ENCODE measurements at places on chromosomes 7 and 10. TPM values are rescaled to one million over a fixed set of nuclear protein-coding genes. Genes with fewer than 3 reads are reported as not detected.

DNA sequence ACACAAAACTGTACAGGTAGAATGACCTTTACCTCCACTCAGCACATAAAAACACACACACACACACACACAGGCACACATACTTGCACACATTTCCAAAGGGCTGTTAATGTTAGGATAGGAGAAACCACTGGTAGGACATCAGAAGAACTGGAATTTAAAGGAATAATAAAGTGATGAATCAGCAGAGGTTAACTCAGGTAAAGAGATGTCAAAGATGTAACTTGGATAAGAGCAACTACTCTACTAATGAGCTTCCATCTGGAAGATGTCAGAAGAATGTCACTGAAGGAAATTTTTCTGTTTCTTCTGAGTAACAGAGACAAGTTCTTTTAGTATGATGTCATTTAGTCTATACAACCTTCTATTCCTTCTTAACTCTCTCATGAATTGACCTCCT is 26.4 kb upstream of the GPR37 start:
- no peak for DNase-seq

- DNase-seq: no peak
These were observed 28.3 kb downstream of the POLR3A start for GRCh38 chr10:78000956-78001472.

DNA sequence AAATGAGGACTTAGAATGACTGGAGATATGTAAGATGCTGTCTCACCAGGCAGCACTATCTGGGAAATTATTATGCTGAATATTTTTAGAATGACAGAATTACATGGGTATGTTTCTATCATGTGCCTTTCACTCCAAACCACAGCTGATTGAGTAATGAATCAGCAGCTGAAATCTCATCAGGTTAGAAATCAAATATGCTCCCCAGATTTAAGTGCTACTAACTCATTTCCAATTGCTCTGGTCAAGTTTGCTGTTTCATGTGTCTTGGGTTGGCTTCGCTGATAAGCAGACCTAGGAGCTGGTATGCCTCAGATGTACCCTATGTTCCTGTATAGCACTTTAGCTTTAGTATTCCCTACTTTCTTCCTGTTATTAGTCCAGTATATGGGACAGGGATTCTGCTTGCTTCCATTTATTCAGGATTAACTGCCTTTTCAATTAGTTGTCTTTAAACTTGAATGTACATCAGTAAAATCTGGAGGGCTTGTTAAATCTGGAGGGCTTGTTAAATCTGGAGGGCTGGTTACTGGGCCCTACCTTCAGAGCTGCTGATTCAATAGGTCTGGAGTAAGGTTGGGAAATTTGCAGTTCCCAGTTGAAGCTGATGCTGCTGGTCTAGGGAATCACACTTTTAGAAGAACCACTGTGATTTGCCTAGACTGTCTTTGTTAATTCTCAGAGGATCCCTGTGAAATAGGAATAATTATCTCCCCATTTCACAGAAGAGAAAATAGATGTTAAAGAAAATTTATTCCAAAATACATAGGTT is 172.9 kb downstream of the DKK1 start:
- DNase-seq: no peak

DNA sequence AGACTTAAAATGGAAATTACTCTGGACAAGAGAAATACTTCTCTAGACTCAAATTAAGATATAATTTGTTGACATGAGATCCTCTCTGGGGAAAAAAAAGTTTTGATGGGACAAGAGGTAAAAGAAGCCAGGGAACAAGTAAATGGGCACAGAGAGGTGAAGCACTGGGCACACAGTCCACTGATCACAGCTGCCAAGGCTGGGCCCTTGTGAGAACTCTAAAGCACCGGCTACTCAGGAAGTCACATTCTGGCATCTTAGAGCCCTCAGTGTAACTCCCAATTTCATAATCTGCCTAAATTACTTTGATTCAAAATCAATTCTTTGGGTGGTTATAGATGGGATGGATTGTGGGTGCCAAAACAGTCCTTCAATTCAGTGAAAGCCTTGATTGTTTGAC is 123.2 kb upstream of the CACNA2D1 start:
- DNase-seq: no peak

- DNase-seq: peak; percentile 85
These were observed 94.7 kb downstream of the WDR11 start for GRCh38 chr10:120945801-120946302.

DNA sequence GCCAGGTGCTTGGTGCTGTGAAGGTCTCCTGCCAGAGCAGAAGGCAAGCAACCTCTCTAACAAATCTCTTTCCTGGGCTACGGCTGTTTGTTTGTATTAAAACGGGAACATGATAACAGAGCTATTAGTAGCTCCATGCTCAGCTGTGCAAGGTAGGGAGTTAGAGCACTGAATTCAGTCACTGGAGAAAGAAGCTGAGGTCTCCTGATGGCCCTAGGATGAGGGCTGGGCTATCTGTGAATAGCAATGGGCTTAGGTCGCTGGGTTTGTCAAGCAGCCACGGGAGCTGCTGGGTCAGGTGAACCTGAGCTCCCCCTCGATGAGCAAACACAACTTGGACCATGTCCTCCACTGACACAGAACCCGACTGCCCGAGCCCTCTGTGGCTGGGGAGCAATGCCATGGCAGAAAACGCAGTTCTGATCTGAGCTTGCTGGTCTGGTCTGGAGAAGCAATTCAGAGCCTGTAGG is 24.4 kb downstream of the TACC2 start:
- DNase-seq: no peak

GRCh38 chr7:150848561-150849115 is 3.7 kb upstream of the AOC1 start:
- DNase-seq: no peak

- no peak for DNase-seq
These were observed 133.8 kb upstream of the PLXNA4 start for GRCh38 chr7:132709971-132710567.

- no peak for DNase-seq
These were observed 7.2 kb upstream of the CHCHD1 start for GRCh38 chr10:73774637-73775036.

GRCh38 chr7:108419961-108420908 is 36.0 kb downstream of the NRCAM start:
- no peak for DNase-seq

DNA sequence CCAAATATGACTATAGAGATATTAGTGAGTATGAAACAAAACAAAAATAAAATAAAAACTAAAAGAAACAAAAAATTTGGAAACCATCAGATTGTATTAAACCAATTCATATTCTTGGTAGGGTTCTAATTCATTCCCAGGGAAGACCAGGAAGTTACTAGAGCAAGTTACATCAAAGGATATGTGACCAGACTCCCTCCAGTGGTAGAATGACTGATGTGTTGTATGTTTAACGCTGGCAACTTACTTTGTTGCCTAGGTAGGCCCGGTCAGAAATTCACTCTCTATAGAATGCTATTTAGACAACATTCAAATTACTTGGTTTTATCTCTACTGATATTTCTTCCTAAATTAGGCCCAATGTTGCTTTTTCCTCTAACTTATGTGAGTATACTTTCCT is 5.2 kb downstream of the PHYHIPL start:
- no peak for DNase-seq

- no peak for DNase-seq
These were observed 62.0 kb downstream of the TFEC start for GRCh38 chr7:115968596-115968995.

DNA sequence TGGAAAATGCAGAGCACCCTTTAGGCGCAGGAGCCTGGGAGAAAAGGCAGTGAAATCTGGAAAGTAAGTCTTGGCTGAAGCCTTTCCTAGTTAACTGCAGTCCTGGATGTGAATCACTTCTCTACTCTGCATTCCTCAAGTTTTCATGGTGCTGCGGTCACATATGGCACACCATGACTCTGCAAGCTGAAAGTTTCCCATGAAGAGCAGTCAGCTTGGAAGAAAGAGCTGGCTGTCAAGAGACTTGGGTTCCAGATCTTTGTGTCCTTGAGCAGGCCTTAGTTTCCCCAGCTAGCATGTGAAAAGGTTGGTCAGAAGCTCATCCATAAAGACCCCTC is 548.3 kb downstream of the SORCS3 start:
- DNase-seq: no peak

- DNase-seq: no peak
These were observed 121.2 kb upstream of the ANKRD1 start for GRCh38 chr10:91042069-91042468.

- no peak for DNase-seq
These were observed 5.5 kb downstream of the CYP2W1 start for GRCh38 chr7:988426-988911.

GRCh38 chr10:89837165-89838043 is 136.0 kb downstream of the KIF20B start:
- DNase-seq: no peak

DNA sequence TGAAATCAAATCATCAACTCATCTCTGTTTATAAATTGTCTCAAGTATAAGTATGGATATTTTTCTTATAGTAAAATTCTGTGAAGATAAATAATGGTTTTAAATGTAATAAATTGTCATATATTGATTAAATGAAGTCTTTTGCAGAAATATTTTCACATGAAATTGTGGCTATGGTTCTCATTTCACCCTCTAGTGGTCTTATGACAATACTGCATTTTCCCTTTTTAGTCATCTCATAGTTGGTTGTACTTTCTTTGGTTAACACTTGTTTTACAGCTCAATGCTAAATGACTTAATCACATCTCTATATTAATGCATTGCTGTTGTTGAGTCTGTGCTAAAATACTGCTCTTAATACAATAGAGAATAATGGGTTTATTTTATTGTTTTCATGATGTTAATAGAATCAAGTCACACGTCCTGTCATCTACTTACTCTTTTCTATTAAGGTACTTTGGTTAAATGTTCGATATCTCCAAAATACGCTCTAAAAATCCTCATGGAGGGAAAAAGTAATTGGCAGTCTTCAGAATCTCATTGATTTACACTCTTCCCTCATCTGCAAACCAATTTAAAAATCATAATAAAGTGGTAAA is 38.0 kb upstream of the CACNA2D1 start:
- DNase-seq: no peak

- no peak for DNase-seq
These were observed 91.5 kb downstream of the FAM53B start for GRCh38 chr10:124652701-124653100.

DNA sequence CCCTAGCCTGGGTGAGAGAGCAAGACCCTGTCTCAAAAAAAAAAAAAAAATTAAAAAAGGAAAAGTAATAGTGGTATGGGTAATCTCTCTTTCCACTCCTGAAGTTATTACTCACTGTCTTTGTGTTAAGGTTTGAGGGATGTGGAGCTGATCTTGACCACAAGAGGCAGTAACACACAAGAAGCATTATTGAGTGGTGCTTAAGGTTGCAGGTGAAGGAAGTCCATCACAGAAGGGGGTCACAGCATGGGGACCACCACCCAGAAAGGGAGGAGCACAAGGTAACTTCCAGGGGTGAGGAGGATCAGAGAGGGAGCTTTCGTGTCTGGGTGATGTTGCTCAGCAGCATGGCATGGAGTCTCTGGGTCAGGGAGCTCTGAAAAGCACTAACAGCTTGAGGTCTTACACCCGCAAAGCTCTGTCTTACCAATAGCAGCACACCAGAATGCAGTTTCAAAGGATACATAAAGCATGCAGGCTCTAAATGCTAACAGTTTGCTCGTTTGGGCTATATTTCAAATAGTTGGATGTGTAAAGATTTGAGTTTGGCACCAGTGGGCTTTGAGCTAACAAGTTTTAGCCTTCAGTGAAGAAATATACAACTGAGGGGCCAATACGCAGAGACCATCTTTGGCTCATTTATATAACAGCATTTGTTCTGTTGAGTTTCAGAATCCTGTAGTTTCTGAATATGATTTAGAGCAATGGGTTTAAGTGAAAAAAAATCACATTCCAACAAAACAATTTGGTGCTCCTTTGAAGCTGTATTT is 100.4 kb upstream of the DNAJC1 start:
- no peak for DNase-seq

GRCh38 chr7:158814637-158815036 is 14.7 kb downstream of the ESYT2 start:
- DNase-seq: no peak

DNA sequence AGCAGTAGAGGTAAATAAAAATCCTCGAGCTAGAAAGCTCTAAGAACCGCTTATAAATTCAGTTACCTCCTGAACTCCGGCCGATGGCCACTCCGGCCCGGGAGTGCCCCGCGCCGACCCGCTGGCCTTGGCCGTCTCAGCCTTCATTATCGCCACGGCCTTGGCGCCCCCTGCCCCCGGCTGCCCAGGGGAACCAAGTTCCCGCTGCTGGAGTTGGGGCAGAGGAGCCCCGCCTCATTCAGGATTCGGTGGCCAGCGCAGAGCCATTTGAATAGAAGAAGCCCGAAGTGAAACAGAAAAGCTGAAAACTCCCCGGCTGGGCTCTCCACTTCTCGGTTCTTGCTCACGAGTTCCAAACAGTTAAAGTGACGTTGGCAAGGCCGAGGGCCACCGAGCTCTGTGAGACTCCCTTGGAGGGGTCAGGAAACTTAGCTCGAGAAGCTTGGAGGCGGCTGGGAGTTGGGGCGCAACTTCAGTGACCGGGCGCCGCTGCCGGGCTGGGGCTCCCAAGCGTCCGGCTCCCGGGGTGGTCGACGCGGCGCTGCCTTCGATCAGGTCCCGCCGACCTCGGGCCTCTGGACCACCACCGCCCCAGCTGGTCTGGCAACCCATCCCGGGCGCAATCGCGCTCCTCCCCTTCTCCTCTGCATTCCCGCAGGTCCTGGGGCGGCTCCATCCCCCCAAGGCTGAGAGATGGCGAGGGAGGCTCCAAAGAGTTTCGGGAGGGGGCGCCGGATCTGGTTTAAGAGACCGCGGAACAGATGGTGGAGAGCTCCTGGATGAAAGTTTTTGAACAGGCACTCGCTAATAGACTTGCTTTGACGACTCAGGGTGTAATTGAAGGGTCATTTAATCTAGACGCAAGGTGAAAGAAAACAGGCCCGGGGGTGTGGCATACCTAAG is 5.8 kb upstream of the FEZF1 start:
- DNase-seq: no peak

GRCh38 chr10:70293169-70293843 is 9.5 kb upstream of the NPFFR1 start:
- DNase-seq: no peak

DNA sequence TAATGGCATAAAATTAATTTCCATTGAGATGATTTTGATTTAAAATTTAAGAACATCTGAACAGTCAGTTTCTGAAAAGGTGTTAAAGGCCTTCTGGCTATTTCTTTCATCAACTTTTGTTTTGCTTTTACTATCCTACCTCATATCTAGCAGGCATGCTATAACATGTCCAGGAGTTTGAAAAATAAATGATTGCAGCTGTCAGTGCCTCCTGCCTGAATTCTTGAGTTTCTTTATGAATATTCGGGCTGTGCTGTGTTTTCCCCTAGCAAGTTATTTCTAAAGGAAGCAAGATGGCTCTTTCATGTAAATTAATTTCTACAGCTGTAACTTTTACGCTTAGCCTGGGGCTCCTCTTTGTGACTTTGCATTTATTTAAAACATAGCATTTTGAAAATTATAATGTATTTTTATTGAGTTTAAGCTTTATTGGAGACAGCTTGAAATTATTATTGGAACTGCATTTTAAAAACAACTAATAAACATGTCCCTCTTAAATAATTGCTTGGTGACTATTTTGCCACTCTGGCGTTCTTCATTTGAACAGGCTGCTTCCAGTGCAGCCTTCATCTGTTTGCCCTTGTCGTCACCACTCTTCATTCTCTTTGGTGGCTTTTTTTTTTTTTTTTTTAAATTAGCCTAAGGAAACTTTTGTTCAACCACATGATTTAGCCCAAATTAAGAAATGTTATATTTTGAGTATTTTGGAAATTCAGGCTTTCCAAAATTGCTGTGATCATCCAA is 1083.4 kb upstream of the LRRN3 start:
- DNase-seq: no peak

Gene ABHD11
- 4.2 TPM for total RNA-seq

Gene MMRN2
- 4.8 TPM for total RNA-seq

Gene CCDC172
- total RNA-seq: not detected

Gene LSM8
- total RNA-seq: 116 TPM

Gene OR2F1
- total RNA-seq: not detected

Gene TEX36
- total RNA-seq: not detected

Gene DLX6
- total RNA-seq: 0.62 TPM

Gene PVRIG
- not detected for total RNA-seq

Gene NEUROD6
- 600 TPM for total RNA-seq

Data from occipital lobe (tissue), 3 donors.